T-helper 9 cell (primary cell): ENCODE measurements at places on chromosomes 16 and 17.

GRCh38 chr16:51951668-51952298, 595.2 kb downstream of the TOX3 start:
- no peak for DNase-seq

DNA sequence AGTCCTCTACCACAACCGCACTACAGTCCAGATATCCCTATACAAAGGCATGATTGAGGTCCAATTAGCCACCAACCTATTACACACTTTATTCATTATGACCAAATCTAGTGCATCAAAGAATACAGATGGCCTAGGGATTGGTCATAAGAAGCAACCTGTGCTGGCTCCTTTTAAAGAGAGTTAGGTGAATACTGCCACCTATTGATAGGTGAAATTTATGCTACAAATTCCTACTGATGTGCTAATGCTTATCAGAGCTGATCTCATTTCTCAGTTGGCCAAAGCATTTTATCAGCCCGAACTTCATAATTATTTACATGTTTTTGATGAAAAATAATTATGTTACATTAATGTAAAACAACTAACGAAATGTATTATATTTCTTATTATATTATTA, 166.3 kb downstream of the ANKFN1 start:
- DNase-seq, result no peak

DNA sequence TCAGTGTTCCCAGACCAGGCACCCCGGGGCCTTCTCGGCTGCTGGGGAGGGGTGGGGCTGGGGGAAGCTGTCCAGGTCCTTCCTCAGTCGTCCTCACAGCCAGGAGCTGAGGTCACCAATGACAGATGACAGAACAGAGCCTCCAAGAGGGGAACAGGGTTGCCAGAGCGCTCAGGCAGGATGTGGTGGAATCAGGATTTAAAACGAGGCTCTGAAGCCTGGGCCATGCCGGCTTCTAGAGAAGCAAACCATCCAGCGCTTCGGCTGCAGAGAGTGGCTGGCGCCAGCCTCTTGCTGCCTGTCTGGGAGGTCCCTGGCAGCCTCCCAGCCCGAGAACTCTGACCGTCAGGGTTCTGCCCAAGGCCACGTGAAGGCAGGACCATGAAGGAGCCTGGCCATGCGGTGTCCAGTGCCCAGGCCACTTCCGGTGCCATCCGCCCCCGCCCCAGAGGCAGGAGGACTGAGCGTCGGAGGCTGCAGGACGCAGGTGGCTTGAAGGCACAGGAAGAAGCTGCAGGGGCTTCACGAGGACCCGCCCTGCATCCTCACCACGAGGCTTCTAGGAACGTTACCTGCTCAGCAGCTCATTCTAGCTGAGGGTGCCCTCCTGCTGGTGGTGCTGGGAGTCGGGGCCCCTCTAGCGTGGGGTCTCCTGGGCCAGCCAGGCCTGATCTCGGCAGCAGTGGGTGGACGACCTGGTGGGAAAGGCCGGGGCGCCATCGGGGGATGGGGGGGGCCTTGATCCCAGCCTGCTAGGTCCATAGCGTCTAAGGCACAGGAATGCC, 78.5 kb downstream of the KLHDC4 start:
- no peak for DNase-seq

DNA sequence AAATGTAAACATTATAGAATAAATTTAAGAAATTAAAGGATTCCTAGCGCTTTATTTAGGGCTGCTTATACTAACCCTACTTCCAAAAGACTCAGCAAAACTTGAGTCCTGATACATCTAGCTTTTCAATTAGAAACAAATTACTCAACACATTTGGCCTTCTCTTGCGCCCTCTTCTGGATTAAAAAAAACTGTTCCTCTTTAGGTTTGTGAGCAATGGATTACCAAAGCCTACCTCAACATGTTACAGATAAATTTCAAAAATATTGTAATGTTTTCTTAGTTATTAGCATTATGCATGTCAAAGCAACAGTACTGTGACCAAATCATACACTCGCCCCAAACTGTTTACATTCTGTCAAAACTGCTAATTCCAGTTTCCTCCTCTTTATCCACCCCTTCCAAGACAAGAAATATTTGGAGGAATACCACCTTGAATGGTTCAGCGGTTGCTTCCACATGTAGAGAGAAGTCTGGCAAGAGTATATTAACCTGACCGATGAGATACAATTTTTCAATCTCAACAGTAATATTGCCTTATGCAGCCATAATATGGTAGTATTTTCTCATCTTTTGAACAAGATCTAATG, 2.7 kb downstream of the NUFIP2 start:
- DNase-seq, result no peak

DNA sequence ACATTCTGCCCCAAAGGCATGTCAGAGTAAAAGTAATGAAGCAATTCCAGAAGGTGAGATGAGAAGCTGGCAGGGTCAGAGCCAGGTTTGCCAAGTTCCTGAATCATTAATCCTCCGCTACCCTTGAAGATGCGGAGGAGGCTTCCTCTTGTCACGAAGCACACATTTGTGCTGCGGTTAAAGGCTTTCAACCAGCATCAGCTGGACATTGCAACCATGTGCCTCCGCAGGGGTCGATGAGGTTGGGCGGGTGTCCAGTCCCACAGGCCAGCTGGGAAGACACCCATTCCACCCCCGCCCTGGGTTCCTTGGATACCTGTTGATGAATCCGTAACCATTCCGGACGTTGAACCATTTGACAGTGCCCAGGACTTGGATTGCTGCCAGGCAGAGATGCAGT, 1.3 kb downstream of the YBX2 start:
- no peak for DNase-seq

- no peak for DNase-seq
These were observed 8.9 kb downstream of the ANKRD11 start for GRCh38 chr16:89481356-89481955.

DNA sequence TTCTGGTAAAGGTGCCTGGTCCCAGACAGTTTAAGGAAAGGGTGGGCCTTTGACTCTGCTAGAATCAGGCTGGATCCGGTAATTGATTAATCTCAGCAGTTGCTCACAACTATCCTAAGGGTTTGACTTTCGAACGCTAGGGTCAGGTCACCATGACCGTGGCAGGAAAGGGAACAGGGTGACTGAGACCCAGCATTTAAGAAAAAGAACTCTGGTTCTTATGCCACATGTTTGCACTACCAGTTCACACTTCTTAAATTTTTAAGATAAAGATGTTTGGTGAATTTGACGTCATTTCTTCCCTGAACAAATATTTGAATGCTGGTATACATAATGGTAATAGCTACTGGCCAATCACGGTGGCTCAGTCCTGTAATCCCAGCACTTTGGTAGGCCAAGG, 52.2 kb downstream of the TEX14 start:
- no peak for DNase-seq

- DNase-seq, result no peak
These were observed 51.7 kb downstream of the TBX4 start for GRCh38 chr17:61503961-61504360.

DNA sequence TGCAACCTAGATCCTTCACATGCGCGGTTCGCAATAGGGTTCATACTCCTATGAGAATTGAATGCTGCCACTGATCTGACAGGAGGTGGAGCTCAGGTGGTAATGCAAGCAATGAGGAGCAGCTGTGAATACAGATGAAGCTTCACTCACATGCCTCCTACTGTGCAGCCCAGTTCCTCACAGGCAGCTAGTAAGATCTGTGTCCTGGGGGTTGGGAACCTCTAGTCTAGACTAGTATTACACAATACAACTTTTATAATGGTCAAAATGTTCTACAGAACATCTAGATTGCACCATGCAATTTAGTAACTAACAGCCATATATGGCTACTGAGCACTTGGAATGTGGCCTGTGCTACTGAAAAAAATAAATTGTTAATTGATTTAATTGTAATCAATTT, 26.7 kb downstream of the ABCA5 start:
- no peak for DNase-seq

DNA sequence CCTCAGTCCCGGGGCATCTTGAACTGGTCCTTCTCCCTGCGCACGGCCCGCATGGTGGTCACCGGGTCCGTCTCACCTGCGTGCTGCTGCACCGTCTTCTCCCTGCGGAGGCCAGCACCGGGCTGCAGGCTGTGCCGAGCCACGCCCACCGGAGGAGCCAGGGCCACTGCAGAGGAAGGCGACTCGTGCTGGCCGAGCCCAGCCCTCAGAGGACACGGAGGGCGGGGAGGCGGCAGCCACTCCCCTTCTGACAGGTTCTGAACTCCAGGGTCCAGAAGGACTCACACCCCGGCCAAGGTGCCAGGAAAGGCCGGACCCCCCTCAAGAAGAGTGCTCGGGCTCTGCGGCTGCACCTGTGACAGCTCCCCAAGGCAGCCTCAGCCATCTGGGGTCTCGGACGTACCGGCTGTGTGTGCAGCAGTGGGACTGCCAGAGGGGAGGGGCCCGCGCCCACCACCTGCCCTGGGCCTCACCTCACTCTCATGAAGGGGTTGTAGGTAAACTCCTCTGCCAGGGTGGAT, 15.8 kb upstream of the IGFALS start:
- DNase-seq, result no peak

GRCh38 chr16:65375651-65376050, 253.8 kb upstream of the CDH11 start:
- no peak for DNase-seq

- DNase-seq, result no peak
These were observed 43.9 kb upstream of the AQP8 start for GRCh38 chr16:25172831-25173230.

GRCh38 chr16:71230122-71230845, at the start of gene HYDIN:
TSS of gene HYDIN (minus strand) at chr16:71230722. CDS start at chr16:71186895, 43,827 bp downstream.
- DNase-seq, result no peak

GRCh38 chr16:22397931-22398330, 23.5 kb upstream of the CDR2 start:
- no peak for DNase-seq

GRCh38 chr16:25199457-25199856, 17.3 kb upstream of the AQP8 start:
- DNase-seq, result no peak
